ENCODE measurements at places on chromosomes 16 and 17.
A peak's percentile ranks its signal among the peaks of the same experiment; 100 is the strongest.

DNA sequence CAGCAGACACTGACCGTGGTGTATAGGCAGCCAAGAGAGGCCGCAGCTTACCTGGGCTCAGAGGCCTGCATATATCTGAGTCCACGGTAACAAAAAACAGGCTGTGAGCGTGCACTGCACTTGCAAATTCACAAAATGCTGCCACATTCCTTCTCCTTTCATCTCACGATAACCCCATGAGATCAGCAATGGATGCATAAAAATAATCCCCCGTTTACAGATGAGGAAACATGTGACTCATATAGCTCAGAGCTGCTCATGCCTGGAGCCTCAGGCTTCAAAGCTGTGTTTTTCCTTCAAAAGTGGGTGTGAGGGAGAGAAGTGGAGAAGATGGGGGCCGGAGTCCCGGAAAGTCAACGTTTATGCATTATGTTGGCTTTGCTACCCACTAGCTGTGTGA lies 118.3 kb upstream of the FOXF1 start:
- peak; percentile 67 for DNase-seq

GRCh38 chr17:65049085-65049756 lies 7.3 kb downstream of the GNA13 start:
- DNase-seq, result no peak

GRCh38 chr16:19858340-19859018 lies 26.2 kb downstream of the GPRC5B start:
- peak; percentile 61 for DNase-seq

GRCh38 chr17:36128411-36128978 lies 24.9 kb downstream of the CCL4 start:
- DNase-seq, result no peak

GRCh38 chr16:27798241-27798640 lies 248.3 kb downstream of the KATNIP start:
- DNase-seq, result no peak

GRCh38 chr17:43338886-43339516 lies 59.8 kb upstream of the ARL4D start:
- DNase-seq, result peak; percentile 63

DNA sequence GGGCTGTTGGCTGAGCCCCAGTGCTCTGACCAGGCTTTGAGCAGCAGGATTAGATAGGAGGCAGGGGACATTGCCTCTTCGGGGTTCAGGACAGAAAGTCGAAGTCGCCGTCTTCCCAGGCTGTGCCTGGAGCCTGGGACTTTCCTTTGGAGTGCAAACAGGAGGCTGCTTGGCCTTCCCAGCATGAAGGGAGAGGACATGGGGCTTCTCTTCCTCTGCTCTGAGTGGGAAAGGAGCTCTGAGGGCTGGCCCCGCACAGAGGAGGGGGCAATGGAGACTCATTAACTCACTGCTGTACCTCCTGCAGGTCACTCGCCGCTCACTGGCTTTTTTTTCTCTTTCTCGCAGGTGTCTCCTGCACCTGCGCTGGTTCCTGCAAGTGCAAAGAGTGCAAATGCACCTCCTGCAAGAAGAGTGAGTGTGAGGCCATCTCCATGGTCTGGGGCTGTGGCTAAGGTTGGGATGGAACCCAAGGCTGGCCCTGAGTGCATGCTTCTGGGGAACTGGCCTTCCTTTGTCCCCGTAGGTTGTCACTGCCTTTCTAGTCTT lies 642 bp downstream of the MT1F start:
- no peak for DNase-seq

GRCh38 chr17:77327181-77327565 lies 186.4 kb downstream of the SEC14L1 start:
- no peak for DNase-seq

DNA sequence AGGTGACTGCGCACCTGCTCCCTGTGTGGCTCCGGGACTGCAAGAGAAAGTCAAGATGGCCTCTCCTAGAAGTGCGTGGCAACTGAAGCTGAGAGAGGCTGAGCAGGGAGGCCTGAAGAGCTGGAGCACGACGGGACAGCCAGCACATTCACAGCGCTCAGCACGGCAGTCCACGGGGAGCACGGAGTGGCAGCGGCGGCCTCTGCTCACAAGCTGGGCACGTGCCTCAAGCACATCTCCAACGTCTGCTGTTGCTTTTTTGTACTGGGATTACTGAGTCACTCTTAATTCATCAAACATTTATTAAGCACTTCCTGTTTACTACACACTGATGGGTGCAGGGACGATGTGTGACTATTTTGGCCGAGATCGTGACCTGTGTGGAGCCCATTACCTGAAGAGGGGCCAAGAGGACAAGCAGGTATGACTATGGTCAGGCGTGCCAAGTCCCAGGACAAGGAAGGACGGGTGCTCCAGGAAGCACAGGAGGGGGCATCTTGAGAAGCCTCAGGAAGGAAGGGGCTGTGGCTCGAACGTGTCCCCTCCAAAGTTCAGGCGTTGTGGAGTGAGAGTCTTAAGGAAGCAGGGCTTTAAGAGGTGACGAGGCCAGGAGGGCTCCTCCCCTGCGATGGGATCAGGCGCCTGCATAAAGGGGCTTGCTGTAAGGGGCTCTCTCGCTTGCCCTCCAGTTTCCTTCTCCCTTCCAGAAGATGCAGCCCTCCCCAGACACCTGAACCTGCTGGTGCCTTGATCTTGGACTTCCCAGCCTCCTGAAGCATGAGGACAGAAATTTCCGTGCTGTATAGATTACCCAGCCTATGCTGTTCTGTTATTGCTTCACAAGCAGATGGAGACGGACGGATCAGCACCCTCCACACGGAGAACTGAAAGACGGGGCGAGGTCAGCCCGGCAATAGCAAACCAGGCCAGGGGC lies 105.8 kb downstream of the ADCY9 start:
- DNase-seq, result no peak

DNA sequence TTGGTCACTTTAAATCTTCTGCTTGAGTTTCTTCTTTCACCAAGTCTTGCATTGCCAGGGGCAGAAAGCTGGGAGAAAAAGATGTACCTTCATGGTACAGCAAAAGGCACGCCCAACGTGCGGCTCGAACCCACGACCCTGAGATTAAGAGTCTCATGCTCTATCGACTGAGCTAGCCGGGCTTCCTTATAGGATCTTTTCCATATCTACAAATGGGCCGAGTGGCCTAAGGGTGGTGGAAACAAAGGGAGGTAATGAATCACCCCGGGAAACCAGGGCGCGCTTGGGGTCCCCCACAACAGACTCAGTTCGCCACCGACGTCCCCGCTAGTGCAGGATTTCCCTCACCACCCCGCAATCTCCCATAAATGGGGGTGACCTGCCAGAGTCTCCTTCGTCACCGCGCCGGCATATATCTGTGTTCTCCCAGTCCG lies 7.5 kb upstream of the OR1F1 start:
- DNase-seq, result no peak

- DNase-seq, result no peak
Observed at GRCh38 chr17:34930283-34930682, 31.0 kb downstream of the CCT6B start.

- no peak for DNase-seq
Observed at GRCh38 chr16:75647112-75647491, 363 bp downstream of the KARS1 start.

GRCh38 chr16:9072806-9073341 lies 18.6 kb upstream of the HAPSTR1 start:
- DNase-seq, result peak; percentile 90

- DNase-seq, result no peak
Observed at GRCh38 chr17:51666971-51667705, 406.8 kb downstream of the UTP18 start.

DNA sequence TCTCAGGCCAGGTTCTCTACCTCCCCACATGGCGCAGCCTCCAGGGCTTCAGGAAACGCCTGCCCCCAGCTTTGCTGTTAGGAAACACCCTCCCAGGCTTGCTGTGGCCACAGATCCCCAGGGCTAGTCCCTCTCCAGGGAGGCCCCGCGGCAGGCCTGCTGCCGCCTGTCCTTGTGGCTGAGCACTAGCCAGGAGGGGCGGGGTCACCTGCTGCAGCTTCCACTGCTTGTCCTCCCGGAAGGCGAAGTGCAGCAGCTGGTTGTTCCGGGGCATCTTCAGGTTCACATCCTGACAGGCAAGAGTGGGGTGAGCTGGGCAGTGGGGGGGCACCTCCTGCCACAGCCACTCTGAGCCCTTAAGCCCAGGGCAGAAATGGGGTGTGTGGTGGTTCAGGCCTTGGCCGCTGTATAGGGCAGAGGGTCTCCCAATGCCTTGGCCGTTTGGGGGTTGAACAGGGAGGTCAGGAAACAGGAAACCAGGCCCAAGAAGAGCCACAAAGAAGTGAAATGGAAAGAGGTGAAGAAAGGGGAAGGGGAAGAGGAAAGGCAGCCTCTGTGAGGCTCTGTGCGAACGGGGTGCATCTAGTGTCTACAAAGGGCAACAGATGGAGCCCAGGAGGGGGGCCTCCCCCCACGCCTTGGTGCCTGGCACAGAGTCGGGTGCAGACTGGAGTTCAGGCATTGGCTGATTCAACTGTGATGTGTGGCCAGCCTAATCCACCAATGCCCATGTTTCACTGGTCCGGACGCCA lies 2.0 kb downstream of the ROGDI start:
- DNase-seq, result no peak

DNA sequence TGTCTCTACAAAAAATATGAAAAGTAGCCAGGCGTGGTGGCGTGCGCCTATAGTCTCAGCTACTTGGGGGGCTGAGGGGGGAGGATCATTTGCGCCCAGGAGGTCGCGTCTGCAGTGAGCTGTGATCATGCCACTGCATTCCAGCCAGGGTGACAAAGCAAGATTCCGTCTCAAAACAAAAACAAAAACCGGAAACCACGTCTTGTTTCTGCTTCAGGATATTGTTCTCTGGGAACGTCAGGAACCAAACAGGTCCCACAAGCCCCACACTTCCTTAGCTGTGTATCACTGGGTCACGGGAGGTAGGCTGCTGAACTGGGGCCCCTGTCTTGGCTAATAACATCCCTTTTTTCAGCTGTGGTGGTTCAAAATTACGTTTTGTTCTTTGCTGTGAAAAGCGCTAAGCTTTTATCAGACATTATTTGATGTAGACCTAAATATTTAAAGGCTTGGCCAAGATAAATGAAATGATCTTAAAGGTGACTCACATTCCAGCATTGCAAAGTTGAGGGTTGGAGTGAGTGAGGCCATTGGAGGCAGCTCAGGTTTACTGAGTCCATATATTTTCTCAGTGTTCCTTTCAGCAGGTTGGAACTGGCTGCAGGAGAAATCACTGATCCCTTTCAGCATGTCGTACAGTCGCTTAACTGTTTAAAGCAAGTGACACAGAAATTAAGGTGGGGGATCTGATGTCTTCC lies 16.4 kb upstream of the SEC14L1 start:
- DNase-seq, result peak; percentile 92

GRCh38 chr17:38676706-38677504 lies 2.1 kb upstream of the EPOP start:
- peak; percentile 88 for DNase-seq

DNA sequence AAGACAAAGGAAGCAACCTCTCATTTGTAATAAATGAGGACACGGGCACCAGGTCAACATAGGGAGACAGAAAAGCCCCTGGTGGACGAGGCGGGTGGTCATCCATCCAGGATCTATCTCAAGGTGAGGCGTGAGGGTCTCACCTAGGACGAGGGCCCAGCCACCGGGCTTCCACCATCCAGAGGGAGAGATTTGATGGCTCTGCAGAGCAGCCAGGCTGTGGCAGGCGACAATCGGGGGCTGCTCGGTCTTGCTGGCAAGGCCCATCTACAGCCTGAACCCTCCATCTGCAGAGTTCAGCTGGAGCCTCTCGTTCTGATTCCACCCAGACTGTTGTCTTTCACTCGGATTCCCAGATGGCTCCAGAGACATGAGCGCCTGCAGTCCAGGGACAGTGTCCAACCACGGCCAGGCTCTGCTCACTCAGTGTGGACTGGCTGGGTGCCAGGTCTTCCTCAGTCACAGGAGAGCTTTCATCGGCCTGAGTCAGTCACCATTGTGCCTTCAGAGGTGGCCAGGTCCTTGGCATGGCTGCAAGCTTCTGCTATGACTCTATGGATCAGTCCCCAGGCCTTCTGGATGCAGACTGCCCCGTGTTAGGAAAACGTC lies 5.9 kb downstream of the LITAFD start:
- DNase-seq, result peak; percentile 74

- peak; percentile 86 for DNase-seq
Observed at GRCh38 chr16:65547772-65548446, 426.0 kb upstream of the CDH11 start.

- DNase-seq, result no peak
Observed at GRCh38 chr16:52450916-52451315, 96.0 kb downstream of the TOX3 start.

GRCh38 chr17:78572239-78573205 lies 4.7 kb downstream of the DNAH17 start:
- DNase-seq, result no peak

GRCh38 chr17:17435323-17435722 lies 41.5 kb upstream of the MED9 start:
- DNase-seq, result peak; percentile 58

GRCh38 chr17:79131701-79132100 lies 57.1 kb downstream of the ENGASE start:
- DNase-seq, result no peak

DNA sequence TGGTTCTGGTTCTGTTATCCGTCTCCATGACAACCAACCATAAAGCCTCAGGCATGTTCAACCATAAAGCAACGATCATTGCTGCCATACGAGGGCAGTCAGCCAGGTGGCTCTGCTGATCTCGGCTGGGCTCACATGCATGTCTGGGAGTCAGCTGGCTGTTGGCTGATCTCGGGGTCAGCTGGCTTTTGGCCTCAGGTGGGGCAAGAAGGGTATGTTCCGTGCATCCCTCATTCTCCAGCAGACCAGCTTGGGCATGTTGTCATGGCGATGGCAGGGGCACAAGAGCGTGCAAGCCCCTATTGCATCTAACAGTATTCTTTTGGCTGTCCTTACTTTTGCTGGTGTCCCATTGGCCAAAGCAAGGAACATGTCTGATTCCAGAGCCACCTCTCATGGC lies 86.2 kb downstream of the ABCC6 start:
- no peak for DNase-seq

GRCh38 chr16:56946767-56947603 lies 14.8 kb upstream of the CETP start:
- DNase-seq, result peak; percentile 42
